ENCODE measurements at places on chromosomes 12 and 14. TPM values are rescaled to one million over a fixed set of nuclear protein-coding genes. Genes with fewer than 3 reads are reported as not detected.

- DNase-seq, result no peak
These were observed 78.8 kb downstream of the TMCC3 start for GRCh38 chr12:94571556-94571955.

GRCh38 chr12:106709068-106709511 lies 65.4 kb upstream of the RIC8B start:
- DNase-seq, result no peak

- no peak for DNase-seq
These were observed 3.5 kb upstream of the LPAR5 start for GRCh38 chr12:6639151-6639801.

DNA sequence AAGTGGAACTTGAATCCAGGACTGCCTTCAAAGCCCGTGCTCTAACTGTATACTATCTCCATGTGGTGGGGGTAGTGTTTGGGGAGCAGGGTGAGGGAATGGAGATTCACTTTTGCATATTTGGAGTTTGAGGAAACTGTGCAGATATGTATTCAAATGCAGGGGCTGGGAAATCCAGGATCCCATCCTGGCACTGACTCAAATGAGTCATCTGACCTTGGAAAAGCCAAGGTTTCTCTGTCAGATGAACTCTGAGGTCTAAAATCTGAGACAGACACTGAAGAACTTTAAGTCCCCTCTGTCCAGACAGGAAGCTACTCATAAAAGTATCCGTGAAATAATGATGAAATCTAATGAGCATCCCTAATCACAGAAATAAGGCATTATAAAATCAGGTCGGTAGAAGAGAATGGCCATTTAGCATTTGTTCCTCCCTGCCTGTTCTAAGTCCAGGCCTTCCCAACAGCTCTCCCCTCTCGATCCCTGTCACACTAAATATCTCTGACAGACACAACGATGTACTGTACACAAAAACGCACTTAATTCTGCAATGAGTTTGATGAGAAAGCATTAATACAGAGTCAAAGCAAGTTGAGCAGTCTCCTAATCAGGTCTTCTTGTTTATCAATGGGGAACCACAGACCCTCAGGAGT lies 14.4 kb downstream of the NIN start:
- no peak for DNase-seq

DNA sequence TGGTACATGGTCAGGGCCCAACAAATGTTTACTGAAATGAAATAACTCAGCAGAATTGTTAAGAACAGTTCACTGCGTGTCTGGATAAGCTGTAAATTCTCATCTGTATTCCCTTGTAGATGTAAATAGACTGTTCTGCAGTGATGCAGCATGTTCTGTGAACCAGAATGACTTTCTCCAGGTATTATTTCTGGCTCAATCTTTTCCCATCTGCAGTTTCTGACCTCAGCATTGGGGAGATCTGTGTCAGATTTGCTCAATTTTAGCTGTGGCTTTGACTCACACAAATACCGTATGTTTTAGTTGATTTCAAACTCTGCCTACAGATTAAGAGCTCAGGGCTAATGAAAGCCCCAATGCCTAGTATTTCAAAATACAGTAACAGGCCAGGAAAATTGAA lies 49.2 kb upstream of the DICER1 start:
- DNase-seq, result no peak

DNA sequence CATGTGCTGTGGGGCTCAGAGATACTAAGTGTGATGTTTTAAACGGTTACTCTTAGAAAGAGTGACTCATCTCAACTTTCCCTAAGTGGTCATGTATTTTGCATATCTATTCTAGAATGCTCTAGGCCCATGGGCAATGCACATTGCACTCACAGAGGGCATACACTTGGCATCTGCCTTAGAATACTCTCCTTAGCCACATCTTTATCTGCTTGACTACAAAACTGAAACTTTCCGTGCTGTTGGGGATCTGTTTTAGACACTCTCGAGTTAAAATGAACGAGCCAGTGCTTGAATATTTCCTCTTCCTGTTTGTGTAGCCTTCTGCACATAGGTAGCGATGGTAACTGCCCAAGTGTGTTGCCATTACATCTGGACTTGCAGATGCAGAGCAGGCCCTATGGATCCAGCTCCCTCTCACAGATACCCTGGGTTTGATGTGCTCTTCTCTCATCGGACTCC lies 180.5 kb downstream of the CAND1 start:
- no peak for DNase-seq

DNA sequence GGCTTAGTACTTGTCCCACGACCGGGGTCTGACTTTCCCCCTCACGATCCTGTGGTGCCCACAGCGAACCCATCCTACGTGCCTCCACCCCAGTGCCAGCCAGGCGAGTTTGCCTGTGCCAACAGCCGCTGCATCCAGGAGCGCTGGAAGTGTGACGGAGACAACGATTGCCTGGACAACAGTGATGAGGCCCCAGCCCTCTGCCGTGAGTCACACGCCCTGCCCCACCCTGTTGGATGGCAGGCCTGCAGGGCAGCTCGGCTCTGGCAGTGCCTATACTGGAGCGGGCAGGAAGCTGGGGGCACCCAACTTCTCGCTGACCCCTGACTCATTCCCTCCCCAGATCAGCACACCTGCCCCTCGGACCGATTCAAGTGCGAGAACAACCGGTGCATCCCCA lies 18.3 kb upstream of the LRP1-AS start:
- DNase-seq, result no peak

DNA sequence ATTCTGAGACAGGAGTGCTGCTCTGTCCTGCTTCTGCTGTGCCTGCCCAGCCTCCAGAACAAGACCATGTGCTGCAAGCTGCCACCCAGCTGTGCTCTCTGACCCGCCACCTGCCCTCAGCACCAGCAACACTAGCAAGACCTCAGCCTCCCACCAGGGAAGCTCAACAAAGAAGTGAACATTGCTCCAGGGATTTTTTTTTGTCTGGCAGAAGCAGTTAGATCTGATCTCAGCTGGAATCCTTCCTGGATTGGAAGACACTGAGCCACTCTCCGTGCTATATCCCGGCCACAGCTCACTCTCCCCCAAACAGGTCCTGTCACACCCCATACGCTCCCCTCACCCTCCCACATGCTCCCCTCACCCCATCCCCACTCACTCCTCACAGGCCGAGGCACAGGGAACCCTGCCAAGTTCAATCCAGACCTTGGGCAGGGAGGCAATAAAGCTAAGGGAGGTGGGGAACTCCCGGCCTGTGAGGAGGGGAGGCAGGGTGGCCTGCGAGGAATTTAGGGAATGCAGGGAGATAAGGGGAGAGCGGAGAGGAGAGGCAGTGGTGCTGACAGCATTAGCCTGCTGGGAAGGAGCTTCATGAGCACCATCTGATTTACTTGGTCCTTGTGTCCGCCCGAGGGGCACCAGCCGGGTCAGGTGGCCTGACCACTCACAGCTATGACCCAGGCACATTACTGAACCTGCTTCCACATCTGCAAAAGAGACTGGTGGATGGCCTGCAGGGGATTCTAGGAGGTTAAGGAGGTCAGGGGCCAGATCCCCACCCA lies 29.7 kb downstream of the CCDC85C start:
- no peak for DNase-seq

The FZD10 gene
- 1.2 TPM for total RNA-seq
